ENCODE measurements at places on chromosomes 1 and 21. TPM values are rescaled to one million over a fixed set of nuclear protein-coding genes. Genes with fewer than 3 reads are reported as not detected.

The TCHH gene
- not detected for total RNA-seq

The TDRD10 gene
- total RNA-seq, result 2.5 TPM

The PACC1 gene
- 2.2 TPM for total RNA-seq

The AMPD1 gene
- not detected for total RNA-seq

The PRDM15 gene
- 3.8 TPM for total RNA-seq

The ILDR2 gene
- 4.1 TPM for total RNA-seq

The PALMD gene
- total RNA-seq, result 114 TPM

The SPATA45 gene
- not detected for total RNA-seq

The FAM177B gene
- not detected for total RNA-seq

The OR2L5 gene
- total RNA-seq, result not detected

The FAM151A gene
- 2.1 TPM for total RNA-seq

The ZNF683 gene
- not detected for total RNA-seq

The AMY1B gene
- total RNA-seq, result not detected

The DMRTA2 gene
- total RNA-seq, result not detected

The SPATA46 gene
- not detected for total RNA-seq

The ERRFI1 gene
- 11.1 TPM for total RNA-seq

The ZNF695 gene
- total RNA-seq, result not detected

The AADACL4 gene
- not detected for total RNA-seq

The ITLN2 gene
- not detected for total RNA-seq

The TMEM52 gene
- total RNA-seq, result 2.1 TPM

The ANGPTL3 gene
- not detected for total RNA-seq

The RIPPLY3 gene
- total RNA-seq, result not detected

The GPN2 gene
- total RNA-seq, result 15.7 TPM

The IL22RA1 gene
- 0.16 TPM for total RNA-seq

The PTGS2 gene
- total RNA-seq, result 1.0 TPM

The CLDN17 gene
- not detected for total RNA-seq

The BATF3 gene
- total RNA-seq, result 1.3 TPM

The RAB25 gene
- not detected for total RNA-seq

The LEMD1 gene
- total RNA-seq, result not detected

The ADAMTS4 gene
- total RNA-seq, result 7.0 TPM

The TFF3 gene
- total RNA-seq, result 1.00 TPM

The EMC1 gene
- total RNA-seq, result 23.7 TPM

The VPS45 gene
- total RNA-seq, result 48.9 TPM

The GPR153 gene
- total RNA-seq, result 12.5 TPM

The S100A2 gene
- total RNA-seq, result 2.3 TPM

The MYOG gene
- not detected for total RNA-seq

The ENAH gene
- total RNA-seq, result 70.4 TPM

The TNFRSF9 gene
- not detected for total RNA-seq

The CELA2A gene
- not detected for total RNA-seq

The SPRR2F gene
- total RNA-seq, result not detected

The DNAJC6 gene
- total RNA-seq, result 2.0 TPM

The WDR47 gene
- total RNA-seq, result 15.1 TPM

The SPATA1 gene
- total RNA-seq, result 0.81 TPM

The PBXIP1 gene
- 49.2 TPM for total RNA-seq

The APCS gene
- 0.32 TPM for total RNA-seq

The DYNLT5 gene
- total RNA-seq, result 4.6 TPM

The ZYG11A gene
- not detected for total RNA-seq

The EFNA1 gene
- total RNA-seq, result 41.5 TPM

The RHBG gene
- total RNA-seq, result not detected

The ALX3 gene
- not detected for total RNA-seq

The RPE65 gene
- total RNA-seq, result not detected

The TCP10L gene
- total RNA-seq, result 2.4 TPM

The PTGER3 gene
- total RNA-seq, result 1.3 TPM

The ANKRD34A gene
- 0.59 TPM for total RNA-seq
